ENCODE measurements at places on chromosomes 3 and 15.
A peak's percentile ranks its signal among the peaks of the same experiment; 100 is the strongest.

- DNase-seq = no peak
These were observed 206.9 kb downstream of the ZNF385D start for GRCh38 chr3:21544076-21544462.

- no peak for DNase-seq
These were observed 171.6 kb downstream of the CD47 start for GRCh38 chr3:107919239-107919638.

DNA sequence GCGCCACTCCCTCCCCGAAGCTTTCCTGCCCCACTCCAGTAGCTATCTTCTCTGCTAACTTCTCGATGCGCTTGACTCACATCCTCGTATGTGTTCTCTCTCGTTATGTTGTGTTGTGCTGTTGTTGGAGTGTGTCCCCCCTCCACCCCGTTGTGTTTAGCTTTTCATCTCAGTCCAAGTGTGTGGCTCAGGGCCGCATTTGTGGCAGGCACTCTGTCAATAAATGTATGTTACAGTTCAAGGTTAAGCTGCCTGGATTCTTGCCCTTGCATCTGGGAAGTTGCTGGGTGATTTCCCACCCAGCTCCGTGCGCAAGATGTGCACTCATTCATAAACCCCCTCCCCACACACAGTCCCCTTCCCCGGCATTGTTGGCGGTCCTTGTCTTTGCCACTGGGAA, 71.9 kb downstream of the PGPEP1L start:
- DNase-seq = no peak

- DNase-seq = no peak
These were observed 7.0 kb downstream of the CHST14 start for GRCh38 chr15:40477642-40478327.

GRCh38 chr15:52428297-52428696, 100.4 kb downstream of the MYO5A start:
- DNase-seq = no peak

GRCh38 chr3:58609990-58610389, 32.8 kb upstream of the FAM107A start:
- DNase-seq = no peak

DNA sequence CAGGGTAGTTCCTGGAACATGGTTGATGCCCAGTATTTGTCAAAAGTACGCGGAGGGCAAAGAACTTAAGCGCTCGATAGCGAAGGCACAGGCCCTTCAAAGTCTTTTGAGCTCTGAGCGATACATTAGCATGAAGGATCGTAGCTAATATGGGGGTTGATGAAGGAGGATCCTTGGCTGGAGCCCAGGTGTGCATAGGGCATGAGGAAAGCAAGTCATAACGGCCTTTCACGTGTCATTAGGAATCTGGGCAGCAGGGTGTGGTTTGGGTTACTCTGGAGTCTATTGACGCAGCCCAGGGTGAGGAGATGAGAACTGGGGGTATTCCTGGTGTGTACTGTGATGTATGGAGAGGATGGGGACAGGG, 31.7 kb downstream of the SPINK8 start:
- DNase-seq = peak; percentile 32

DNA sequence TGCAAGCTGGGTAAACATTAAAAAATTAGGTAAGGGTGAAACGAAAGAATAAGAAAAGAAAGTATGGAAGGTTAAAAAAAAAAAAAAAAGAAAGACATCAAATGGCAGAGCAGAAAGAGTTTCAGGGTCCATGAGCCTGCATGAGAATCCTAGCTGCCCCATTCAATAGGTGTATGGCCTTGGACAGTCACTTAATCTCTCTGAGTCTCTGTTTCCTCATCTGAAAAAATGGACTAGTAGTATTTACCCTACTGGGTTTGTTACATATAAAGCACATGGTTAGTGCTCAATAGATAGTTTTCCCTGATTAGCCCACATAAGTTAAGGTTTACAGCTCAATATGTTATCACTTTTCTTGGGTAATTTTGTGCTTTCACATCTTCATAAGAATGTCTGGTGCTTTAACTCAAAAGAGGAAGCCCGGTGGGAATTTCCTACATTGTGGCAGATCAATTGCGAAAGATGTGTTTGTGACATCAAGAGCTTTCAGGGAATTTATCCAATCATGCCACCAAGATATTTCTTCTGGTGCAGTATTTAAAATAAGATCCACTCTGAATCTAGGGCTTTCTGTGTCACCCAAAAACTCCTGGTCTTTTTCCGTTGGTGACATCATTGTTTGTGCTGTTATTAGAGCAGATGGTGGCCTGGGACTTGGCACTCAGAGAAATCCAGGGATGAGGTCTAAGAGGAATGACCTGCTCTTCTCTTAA, 57.2 kb upstream of the UBE2E1 start:
- no peak for DNase-seq

- DNase-seq = no peak
These were observed 348.0 kb upstream of the EPHA6 start for GRCh38 chr3:96466441-96466840.

GRCh38 chr3:58308728-58309127, 2.4 kb downstream of the HTD2 start:
- no peak for DNase-seq

DNA sequence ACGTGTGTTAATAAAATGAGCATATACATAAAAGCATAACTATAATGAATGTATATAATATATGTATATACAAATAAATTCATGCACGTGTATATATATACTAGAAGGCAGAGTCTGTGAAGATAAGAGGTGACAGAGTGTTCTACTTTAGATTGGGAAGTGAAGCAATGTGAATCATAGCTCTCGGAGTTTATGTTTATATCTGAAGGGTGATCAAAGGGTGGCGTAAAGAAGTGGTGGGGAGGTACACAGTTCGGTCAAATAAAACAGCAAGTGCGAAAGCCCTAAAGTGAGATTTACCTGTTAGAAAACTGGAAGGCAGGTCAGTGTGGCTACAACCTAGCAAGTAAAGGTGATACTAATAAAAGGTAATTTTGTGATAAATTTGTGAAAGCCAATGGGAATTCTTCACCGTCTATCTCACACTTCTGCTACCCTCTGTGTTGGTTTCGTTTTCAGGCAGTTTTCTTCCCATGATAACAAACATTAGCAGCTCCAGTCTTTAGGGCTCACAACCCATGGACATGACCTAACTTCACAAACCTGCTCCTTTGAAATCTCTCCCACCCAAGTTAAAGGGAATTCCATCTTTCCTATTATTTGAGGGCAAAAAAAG, 46.7 kb upstream of the BCHE start:
- no peak for DNase-seq

GRCh38 chr3:197516517-197516889, 39.3 kb downstream of the BDH1 start:
- DNase-seq = peak; percentile 78

DNA sequence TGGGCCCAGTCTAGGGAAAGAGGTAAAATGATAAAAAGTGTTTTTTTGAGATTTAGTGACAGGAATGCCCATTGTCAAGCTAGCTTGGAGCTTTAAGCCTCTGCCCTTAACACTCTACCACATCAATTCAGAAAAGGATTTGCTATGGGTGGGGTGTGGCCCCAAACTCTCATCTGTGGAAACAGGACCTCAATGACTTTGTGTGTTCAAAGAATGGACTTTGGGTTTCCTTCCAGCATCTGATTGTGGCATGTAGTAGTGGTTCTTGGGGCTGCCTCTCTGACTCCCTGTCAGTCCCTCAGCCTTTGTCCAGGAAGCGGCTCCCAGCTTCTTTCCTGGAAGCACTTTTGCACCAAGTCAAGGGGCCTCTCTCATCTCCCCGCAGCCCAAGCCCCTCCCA, 56.1 kb downstream of the CCNL1 start:
- DNase-seq = no peak

GRCh38 chr3:88150806-88151205, 1.0 kb downstream of the C3orf38 start:
- no peak for DNase-seq

DNA sequence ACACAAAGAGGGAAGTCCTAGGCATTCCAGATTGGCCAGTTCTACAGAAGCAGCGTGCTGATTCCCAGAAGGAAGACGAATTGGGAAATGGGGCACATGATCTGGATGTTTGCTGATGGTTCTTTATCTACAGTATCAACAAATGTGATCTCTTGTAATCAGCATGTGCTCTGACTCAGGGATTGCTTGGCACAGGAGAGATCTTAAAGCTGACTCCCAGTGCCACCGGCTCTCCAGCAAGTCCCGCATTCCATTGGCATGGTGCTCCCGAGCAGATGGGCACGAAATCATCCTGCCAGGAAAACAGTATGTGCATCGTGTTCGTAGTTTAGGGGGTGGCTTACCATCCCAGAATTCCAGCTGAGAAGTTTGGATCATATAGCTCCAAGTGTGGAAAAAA, 259.9 kb upstream of the NR2F2 start:
- DNase-seq = no peak

DNA sequence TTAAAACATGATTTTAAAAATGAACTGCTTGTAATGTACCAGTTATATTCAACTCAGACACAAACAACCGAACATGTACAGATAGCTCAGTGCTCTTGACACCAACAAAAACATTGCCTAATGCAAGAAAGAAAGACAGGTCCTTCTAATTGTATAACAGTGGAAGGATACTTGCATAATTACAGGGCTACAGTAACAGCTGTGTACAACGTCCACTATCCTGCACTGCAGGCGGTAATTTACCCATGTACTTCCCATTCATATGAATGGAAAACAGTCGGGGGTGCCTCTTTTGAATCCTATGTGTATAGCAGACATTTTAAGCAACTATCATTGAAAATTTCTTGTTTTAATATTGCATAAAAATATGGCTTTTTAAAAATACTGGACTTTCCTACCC, 41.1 kb upstream of the PLSCR5 start:
- no peak for DNase-seq

GRCh38 chr3:137992592-137992991, 17.4 kb upstream of the CLDN18 start:
- no peak for DNase-seq

GRCh38 chr3:172227340-172228035, 188.1 kb downstream of the FNDC3B start:
- no peak for DNase-seq

GRCh38 chr15:100332721-100333120, 9.1 kb downstream of the ADAMTS17 start:
- no peak for DNase-seq

DNA sequence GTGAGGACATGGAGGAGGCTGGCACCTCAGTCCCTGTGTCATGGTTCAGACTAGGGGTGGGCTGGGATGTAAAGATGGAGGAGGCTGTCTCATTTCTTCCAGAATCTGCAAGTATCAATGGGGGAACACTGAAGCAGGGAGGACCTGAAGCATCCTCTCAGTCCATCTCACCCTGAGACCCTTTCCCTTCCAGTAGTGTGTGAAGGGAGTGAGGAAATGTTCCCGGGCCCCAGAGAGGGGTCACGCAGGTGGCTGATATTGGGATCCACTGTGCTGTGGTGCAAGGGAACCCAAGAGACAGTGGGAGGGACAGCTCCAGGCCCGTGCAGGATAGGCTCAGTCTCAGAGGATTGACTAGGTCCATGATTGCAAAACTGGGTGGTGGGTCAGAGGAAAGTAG, 72.2 kb upstream of the ADPGK start:
- no peak for DNase-seq

DNA sequence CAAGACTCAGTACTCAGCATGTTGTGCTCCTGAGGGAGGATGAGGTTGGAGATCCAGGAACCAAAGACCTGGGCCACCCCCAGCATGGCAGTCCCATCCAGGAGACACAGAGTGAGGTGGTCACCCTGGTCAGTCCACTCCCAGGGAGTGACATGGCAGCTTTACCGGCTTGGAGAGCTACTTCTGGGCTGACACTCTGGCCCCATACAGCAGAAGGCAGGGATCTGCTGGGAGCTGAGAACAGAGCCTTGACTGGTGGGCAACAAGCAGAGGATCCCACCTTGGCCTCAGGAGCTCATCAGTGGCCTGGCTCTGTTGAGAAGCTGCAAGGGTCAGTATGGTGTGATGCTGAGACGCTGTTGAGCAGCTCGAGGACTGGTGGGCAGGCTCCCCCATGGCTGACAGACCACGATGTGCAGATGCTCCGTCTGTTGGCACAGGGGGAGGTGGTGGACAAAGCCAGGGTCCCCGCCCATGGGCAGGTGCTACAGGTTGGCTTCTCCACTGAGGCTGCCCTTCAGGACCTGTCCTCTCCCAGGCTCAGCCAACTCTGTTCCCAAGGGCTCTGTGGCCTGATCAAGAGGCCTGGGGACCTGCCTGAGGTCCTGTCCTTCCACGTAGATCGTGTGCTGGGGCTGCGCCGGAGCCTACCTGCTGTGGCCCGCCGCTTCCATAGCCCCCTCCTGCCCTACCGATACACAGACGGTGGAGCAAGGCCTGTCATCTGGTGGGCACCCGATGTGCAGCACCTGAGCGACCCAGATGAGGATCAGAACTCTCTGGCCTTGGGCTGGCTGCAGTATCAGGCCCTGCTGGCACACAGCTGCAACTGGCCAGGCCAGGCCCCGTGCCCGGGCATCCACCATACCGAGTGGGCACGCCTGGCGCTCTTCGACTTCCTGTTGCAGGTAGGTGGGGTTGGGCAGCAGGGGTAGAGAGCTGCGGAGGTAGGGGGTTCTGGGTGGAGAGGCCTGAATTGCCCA, 53.8 kb downstream of the GASK1A start:
- no peak for DNase-seq

DNA sequence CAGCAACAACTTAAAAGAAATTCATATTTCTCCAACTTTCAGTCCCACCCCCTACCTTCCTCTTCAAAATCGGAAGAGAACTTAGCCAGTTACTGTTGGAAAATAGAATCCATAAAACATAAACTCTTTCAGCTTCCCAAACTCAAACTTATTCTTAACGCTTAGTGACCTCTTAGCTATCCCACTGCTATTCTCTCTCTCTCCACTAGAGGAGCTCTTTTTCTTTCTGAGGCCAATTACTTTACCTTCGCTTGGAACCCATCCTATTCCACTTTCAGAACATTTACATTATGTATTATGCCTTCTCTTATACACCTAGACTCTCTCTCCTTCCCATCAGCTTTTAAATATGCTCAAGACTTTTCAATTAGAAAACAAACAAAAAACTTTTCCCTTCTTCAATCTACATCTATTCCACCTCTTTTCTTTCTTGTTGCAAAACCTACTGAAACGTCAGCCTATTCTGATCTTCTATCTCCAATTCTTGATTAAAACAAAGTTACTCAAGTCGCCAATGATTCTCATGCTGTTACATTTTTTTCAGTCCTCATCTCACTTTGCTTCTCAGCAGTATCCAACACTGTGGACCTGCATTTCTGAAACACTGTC, 13.4 kb upstream of the GHSR start:
- DNase-seq = peak; percentile 38

- no peak for DNase-seq
These were observed 210.7 kb upstream of the DPH6 start for GRCh38 chr15:35756623-35757022.

DNA sequence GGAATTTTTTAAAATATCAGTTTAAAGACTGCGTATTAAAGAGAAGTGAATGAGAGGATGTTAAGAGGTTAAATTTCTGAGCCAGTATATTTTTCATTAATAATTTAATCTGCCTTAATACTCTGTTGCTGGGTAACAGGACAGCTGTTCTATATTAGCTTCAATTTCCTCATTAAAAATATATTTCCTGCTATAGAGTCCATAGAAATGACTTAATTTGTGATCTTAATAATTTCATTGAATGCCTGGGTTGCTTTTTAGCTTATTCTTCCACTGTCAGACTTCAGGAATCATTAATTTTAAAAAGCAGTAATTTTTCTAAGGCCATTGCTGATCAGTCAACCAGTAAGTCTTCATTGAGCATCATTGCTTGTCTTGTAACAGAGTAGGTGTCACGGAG, 129.0 kb downstream of the THSD4 start:
- DNase-seq = no peak

- DNase-seq = peak; percentile 49
These were observed 63.6 kb downstream of the FAM81A start for GRCh38 chr15:59501597-59501996.
